ENCODE measurements at places on chromosomes 2 and 18.

GRCh38 chr18:56309104-56309503 lies 329.3 kb downstream of the TXNL1 start:
- no peak for DNase-seq

DNA sequence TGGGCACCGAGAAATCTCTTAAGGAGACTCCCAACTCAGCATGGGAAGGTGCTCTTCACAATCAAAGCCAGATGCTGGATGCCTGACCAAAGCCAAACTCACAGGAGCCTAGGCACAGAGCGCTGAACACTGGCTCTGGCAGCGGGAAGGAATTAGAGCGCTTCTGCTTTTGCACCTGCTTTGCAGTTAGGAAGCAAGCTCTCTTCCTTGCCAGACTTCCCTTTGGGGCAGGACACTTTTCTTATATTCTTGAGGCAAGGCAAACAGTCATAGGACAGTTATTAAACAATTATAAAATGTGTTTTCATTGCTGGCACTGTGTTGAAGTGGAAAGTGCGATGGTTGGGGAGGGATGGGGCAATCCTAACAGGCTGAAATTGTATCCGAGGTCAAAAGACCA lies 79.6 kb upstream of the DNMT3A start:
- DNase-seq, result no peak

GRCh38 chr2:127660291-127660578 lies 14.3 kb downstream of the GPR17 start:
- no peak for DNase-seq

DNA sequence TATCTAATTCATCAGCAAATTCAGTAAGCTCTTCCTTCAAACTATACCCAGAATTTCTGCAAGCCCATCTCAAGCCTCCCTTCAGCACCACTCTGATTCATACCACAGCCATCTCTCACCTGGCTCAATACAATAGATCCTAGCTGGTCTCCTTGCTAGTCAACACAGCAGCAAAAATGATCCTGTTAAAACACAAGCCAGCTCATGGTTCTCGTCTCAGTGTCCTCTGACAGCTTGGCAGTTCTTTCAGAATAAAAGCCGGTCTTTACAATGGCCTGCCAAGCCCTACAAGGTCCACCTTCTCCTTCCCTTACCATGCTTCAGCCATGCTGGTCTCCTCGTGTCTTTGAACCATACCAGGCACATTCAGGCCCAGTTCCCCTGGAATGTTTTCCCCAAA lies 296.9 kb upstream of the RND3 start:
- DNase-seq, result no peak

DNA sequence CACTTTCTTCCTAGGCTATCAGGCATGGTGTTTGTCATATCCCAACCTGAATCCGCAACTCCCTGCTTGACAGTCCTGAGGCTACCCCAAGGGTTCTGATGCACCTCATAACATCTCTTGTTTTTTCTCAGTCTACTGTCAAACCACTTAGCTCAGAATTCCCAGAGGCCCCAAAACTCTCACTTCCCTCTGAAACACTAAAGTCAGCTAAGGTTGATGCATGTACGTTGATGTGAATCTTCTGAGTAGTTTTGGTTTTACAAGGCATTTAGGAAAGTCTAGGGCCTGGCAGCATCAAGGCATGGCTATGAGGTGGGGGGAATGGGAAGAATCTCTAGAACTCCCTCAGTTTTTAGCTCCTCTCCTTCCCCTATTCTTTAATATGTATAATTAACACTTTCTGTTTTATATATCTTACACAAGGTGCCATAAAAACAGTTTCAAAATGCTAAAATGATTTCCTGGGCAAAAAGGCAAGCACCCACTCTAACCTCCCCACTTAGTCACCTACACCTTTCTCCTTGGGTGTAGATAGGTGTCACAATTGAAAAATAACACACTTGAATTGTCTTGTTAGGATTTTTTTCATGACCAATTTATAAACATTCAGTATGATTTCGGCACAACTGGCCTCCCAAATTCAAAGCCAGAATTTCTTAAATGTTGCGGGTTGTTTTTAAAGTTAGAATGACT lies 71.4 kb upstream of the TANK start:
- DNase-seq, result no peak

DNA sequence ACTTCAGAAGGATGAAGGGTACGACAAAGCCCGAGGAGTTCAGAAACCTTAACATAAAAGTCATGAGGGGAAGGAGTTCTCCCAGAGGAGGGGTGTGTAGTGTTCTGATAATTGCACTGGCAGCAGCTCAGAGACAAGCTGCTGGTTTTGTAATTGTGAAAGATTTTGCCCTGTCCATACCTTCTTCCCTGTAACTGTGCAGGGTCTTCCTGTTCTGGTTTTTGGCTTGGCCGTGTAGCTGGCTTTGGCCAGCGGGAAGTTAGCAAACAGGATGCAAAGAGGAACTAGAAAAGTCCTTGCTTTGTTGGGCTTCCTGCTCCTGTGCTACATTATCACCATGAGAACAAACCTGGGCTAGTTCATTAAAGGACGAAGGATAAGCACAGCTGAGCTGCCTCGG lies 160.8 kb downstream of the LPIN1 start:
- no peak for DNase-seq

- no peak for DNase-seq
Measured at GRCh38 chr2:218711550-218711929, 905 bp downstream of the TTLL4 start.
